ENCODE measurements at places on chromosomes 6 and 20. TPM values are rescaled to one million over a fixed set of nuclear protein-coding genes. Genes with fewer than 3 reads are reported as not detected.

DNA sequence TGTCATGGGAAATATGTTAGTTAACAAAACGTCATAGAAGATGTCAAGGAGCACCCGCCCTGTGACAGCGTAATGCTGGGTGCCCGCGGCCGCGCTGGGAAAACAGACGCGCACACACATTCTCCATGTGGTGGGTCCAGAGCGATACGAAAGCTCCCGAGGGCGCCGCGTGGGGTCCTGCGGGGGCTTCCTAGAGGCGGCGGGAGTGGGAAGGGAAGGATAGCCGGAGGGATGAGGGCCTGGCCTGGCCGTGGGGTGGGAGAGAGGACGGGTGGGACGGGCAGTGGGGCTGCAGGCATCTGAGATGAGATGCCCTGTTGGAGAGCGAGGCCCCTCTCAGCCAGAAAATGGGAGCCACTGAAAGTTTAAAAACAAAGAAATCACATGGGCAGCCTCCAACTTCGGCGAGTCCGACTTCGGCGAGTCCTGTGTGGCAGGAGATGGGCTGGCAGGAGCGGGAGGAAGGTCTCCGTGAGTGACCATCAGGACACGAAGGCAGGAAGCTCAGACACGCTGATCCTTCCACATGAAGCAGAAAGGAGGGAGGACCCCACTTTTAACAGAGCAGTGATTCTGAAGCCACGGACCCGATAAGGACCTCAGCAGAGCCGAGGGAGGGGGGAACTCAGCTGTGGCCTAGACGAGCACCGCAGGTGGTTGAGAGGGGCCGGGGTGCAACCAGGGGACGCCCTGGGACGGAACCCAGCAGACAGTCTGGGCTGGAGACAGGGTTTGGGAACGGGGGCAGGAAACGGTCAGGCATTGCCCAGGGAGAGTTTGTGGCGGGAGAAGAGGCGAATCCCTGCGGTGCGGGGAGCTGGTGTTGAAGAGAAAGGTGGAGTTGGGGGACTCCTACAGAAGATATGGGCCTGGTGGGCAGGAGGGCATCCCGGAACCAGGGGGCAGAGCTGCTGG is 114.1 kb upstream of the FRMD1 start:
- no peak for DNase-seq

GRCh38 chr6:77290798-77291197 is 172.5 kb downstream of the HTR1B start:
- no peak for DNase-seq

GRCh38 chr20:8020314-8021079 is 936 bp upstream of the TMX4 start:
- DNase-seq: no peak

The TMEM242 gene
- total RNA-seq: 7.5 TPM

The SLX4IP gene
- 3.7 TPM for total RNA-seq

The CHRNA4 gene
- total RNA-seq: not detected

The CTCFL gene
- not detected for total RNA-seq

The KCNK17 gene
- not detected for total RNA-seq

The HDGFL1 gene
- not detected for total RNA-seq

The UBE2J1 gene
- total RNA-seq: 43.4 TPM

The OR14J1 gene
- total RNA-seq: not detected

The RFX6 gene
- not detected for total RNA-seq

The TREML2 gene
- total RNA-seq: not detected

The ZNF334 gene
- total RNA-seq: 1.4 TPM
